ENCODE measurements at places on chromosomes 4 and X.

DNA sequence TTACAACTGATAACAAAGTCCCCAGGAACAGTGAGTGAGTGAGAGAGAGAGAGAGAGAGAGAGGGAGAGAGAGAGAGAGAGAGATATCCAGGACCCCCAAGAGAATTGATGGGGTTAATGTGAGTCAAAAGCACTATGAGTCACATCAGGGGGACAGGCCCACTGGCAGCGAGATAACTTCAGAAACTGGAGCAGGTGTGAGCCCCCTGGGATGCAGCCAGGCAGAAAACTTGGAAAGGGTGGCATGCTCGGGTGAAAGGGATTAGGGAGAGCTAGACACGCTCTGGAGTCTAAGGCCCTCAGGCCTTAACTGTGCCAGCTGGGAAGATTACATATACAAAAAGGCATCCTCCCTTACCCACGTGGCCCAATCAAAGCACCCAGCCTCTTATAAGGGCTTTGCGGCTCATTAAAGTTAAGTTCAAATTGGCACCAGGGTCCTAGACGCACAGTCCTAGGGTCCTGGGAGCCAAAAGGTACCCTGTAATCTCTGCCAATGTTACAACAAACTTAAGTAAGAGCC, 841 bp downstream of the ACOT9 start:
- DNase-seq = no peak

DNA sequence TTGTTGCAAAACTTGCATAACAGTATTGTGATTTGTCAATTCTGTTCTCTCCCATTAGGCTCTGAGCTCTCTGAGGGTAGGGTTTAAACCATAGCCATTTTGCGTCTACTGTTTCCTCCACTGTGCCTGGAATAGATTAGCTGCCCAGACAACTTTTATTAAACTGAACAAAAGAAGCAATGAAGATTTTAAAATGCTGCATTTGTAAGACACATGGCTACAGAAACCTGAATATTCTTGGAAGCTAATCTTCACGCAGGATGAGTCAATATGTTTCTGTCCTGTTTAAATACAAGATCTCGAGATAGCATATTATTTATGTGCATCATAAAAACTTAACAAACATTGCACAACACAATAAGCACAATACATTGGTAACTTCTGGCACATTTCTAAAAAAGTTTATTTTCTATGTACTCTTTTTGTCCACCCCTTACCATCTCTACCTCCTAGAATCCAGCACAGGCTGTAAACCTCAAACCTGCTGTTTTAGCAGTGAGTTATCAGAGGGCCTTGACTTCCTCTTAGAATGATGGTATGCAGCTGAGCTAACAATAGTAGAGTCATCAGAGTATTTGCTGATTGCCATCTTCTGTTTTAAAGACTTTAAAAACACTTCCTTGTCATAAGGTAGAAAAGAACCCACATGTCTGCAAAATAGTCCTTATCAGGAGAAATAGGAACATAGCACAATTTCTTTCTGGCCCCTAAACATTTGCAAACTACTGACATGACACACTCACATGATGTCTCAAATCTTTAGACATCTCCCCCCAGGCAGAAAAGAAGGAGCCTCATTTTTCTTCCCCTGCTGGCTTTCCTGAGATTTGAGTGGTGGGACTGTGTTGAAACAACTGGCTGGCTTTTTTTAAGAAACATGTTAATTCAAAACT, 10.6 kb upstream of the CCNG2 start:
- no peak for DNase-seq

- no peak for DNase-seq
These were observed 4.2 kb upstream of the AKAP17A start for GRCh38 chrX:1587161-1587560.

GRCh38 chr4:139675651-139676050, 10.0 kb downstream of the MGST2 start:
- DNase-seq = no peak

- DNase-seq = no peak
These were observed 65.3 kb downstream of the PAPSS1 start for GRCh38 chr4:107654694-107655093.

DNA sequence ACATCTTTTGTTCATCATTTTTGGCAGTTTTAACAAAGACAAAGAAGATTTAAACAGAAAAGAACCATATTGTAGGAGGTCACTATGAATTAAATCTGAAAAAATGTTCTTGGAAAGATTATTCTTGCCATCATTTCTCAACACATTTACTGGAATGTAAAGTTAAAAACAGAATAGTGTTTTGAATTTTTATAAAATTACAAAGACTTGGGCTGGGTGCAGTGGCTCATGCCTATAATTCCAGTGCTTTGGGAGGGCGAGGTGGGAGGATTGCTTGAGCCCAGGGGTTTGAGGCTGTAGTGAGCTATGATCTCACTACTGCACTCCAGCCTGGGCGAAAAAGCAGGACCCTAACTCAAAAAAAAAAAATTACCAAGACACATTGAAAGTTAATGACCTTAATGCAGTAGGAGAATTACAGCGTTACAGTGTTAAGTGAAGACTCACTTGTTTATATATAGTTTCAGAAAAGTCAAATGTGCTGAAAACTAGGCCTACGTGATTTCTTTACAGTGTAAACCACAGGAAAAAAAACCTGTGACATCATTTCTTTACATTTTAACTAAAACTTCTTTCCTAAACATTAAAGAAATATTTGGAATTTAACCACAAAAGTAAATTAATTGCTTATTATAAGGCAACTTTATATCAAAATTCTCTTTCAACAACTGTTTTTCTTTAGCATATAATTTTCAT, 7.9 kb downstream of the FAM13A start:
- DNase-seq = no peak

DNA sequence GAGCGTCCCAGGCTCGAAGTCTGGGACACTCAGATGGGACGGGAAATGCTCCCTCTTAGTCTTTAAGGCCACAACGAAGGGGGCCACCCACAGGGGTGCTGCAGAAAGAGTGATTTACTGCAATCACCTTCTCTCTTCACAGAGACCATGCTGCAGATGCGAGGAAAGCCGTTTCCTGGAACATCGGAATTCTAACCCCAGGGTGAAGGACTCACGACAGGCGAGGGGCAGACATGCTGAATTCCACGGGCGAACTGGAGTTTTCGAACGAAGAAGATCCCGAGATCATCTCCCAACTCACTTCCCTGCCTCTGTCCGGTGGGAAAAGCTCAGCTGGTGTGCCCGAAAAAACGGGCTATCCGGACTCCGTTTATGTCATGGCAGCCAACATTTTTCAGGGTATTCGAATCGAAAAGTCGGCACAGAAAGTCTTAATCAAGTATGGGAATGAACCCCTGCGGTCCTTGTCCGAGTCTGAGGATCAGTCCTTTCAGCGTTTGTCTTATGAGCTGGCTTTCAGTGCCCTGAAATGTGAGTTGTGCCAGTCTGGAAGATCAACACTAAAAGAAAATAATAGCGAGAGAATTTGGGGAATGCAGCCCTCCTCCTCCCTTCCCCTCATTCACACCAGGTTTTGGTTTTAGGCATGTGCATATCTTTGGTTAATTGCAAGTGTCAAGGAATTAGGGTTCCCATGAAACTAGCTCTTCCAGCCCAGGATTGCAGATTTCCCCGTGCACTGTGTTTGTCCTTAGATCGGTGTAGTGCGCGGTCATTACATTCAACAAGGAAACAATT, 905 bp downstream of the NSUN7 start:
- no peak for DNase-seq

DNA sequence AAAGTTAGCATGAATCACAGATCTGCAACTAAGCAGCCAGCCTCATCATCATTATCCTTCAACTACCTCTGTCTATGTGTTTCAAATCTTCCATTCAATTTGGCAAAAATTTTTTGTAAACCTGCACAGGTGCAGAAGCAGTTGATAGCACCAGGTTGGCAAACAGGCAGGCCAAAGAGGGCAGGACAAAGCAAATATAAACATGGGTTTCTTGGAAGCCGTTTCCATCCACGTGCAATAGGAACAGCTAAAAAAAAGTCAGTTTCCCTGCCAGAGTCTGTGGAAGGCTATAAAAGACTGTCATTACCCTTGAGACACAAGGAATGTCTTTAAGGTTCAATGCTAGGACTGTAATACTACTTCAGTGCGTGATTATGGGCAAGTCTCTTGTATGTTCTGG, 253.2 kb downstream of the PDHA2 start:
- no peak for DNase-seq

- no peak for DNase-seq
These were observed 156.1 kb downstream of the RAB28 start for GRCh38 chr4:13327991-13328390.

GRCh38 chr4:33064238-33064637, 2344.1 kb downstream of the PCDH7 start:
- no peak for DNase-seq

GRCh38 chrX:120739300-120739699, 109.4 kb upstream of the C1GALT1C1 start:
- no peak for DNase-seq

Measured in NCI-H2107 (cell line).